ENCODE measurements at places on chromosomes 2 and 18.

- peak; percentile 10 for DNase-seq
Observed at GRCh38 chr2:142868229-142868762, 9.2 kb upstream of the KYNU start.

- no peak for DNase-seq
Observed at GRCh38 chr2:210199186-210199765, 26.0 kb downstream of the ACADL start.

GRCh38 chr2:85935746-85936208 lies 47.0 kb upstream of the ST3GAL5 start:
- DNase-seq = no peak

DNA sequence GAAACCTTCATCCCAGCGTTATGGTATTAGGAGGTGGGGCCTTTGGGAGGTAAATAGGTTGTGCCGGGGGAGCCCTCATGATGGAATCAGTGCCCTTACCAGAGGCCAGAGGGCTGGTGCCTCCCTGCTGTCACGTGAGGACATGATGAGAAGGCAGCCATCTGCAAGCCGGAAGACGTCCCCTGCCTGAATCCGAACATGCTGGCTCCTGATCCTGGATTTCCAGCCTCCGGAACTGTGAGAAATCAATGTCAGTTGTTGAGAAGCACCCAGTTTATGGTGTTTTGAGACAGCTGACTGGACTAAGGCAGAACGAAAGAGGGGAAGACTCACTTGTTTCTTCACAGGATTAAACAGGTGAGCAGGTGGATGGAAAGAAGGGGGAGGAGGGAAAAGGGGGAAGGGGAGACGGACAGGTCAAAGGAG lies 13.0 kb upstream of the KLF11 start:
- no peak for DNase-seq

GRCh38 chr2:196206804-196207203 lies 35.4 kb upstream of the STK17B start:
- DNase-seq = no peak

DNA sequence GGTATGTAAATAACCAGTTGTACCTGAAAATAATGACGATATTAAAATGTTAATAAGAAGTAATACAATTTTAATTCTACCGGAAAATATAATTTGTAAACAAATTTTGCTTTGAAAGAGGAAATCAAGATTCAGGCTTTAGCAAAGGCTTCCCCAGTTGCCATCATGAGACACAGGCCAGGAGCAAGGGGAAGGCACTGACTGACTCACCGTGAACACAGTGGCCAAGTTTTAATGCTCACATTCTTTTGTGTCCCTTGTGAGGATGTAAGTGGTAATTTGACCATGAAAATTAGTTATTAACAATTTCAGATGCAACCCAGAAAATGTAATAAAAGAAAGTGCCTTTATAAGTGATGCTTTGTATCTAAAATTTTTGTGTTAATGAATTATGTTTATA lies 164.1 kb downstream of the GREB1L start:
- no peak for DNase-seq

- no peak for DNase-seq
Observed at GRCh38 chr2:186726938-186727337, 33.1 kb downstream of the FAM171B start.
